ENCODE measurements at places on chromosomes 5 and 9.

GRCh38 chr9:107153336-107153735 is 129.7 kb upstream of the RAD23B start:
- DNase-seq = no peak

- no peak for DNase-seq
Measured at GRCh38 chr9:89759572-89759971, 154.8 kb downstream of the GADD45G start.

DNA sequence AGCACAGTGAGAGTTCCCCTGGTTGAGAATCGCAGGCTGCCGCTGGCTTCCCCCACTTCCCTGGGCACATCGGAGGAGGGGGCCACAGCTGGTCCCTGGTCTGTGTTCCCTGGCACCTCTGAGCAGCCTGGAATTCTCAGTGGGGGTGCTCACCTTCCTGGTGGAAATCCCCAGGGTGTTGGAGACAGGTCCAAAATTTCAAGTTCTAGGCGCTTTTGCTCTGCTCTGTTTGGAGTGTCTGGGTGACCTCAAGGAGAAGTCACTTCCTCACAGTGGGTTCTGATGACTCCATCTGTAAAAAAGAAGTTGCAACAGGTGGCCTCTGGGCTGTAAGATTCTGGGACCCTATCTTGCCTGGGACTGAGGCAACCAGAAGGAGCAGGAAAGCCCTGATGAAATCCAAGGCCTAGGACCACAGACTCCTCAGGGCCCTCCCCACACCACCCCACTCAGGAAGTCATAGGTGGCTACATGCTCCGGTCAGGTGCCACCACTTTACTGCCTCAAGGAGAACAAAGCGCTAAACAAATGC is at the start of gene TRAF1:
TRAF1 (minus strand) TSS at position 400 of the 532 bp plus-strand sequence. CDS start 721 bp downstream, outside the sequence.
- DNase-seq = no peak

DNA sequence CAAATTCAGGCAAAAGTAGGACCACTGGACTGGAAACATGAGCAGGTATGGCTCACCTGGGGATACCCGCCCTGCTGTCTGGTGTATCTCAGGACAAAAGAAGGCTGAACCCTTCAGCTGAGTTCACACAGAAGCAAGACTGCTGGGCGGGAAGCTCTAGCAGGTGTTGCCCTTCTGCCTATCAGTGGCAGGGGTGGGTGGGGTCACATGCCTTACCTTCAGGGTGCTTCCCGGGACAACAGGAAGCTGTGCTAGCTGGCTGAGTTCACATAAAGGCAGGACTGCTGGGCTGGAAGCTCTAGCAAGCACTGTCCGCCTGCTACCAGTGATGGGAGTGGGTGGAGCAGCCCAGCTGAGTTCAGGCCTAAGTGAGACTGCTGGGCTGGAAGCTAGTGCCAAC is 498.8 kb upstream of the ZNF608 start:
- no peak for DNase-seq

DNA sequence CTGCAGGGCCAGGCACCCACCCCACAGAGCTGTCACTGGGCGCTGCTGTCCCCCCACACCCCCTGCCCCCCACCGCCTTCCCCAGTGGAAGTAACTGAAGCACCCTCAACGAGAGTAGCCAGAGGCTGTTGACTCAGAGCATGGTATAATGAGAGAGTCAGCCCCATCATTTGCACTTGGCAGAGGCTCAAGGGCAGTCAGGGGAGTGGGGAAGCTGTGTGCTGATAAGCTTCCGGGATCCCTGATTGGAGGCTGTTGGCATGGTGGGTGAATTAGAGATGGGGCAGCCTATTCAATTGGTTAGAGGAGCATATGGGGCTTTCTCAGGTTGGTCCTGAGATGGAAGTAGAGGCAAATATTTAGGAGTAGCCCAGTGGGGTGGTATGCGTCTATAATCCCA is 77.1 kb upstream of the GOLM1 start:
- DNase-seq = no peak

All from stimulated activated CD8-positive, alpha-beta memory T cell treated with anti-CD3 and anti-CD28 coated beads, Interleukin-15, amount 100 ng/mL, for 48 hours (primary cell).